ENCODE measurements at places on chromosomes 3 and 15.
A peak's percentile ranks its signal among the peaks of the same experiment; 100 is the strongest.

DNA sequence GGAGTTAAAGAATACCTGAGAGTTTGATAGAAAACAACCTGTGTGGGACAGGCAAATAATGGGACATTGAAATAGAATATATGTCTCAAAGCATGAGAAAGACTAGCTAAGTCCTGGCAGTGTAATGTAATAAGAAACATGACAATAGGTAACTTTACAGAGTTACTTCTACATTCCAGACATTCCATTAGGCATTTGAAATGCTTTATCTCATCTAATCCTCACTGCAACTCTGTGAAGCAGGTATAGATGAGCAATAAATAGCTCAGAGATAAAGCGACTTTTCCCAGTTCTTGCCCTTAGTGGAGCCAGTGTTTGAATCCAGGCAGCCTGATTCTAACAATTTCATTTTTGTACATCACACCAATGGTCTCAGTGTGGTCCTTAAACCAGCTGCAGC is 76.8 kb downstream of the CPNE4 start:
- no peak for DNase-seq

DNA sequence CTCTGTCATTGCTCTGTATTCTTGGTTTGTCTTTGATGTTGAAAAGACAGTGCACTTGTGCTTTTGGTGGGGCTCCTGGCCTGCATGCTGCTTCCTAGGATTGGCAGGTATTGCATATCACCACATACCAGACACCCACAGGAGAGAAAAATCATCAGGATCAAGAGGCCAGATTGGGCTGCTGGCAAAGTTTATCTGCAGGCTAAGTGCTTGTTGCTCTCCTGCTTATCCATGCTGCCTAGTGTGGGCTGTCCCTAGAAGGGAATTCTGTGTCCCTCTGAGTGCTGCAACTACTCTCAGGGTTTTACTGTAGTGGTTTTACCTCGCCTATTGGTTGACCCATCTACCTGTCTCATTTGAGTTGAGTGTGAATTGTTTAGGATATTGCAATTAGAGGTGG is 833 bp upstream of the SLC22A13 start:
- no peak for DNase-seq

DNA sequence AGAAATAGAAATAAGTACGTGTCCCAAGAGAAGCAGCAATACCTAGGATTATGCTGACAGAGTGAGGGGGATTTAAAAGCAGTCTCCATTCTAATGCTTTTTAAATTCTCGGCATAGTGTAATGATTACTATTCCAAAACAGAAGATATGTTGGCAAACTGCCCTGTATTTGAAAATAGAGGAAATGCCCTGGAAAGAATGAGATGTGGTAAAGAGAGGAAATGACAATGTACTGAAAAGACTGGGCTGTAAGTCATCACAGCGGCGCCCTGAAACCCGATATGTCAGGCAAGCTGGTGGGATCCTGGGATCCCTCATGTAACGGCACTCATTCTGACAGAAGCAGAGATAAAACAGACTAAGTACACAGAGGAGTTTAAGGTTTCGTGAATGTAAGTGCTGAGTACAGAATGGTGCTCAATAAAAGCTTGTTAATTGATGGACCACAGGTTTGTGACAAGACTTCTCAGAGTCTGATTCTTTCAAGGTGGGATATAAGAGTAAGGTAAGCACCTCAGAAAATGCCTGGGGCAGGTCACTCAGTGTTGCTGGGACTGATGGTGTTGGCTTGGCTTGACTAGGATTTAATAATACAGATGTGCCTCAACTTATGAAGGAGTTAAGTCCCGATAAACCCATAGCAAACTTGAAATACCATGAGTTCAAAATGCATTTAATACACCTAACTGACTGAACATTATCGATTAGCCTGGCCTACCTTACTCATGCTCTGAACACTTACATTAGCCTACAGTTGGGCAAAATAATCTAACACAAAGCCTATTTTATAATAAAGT is 91.4 kb downstream of the NFKBIZ start:
- no peak for DNase-seq

GRCh38 chr3:25872200-25872877 is 82.4 kb downstream of the OXSM start:
- DNase-seq: no peak

DNA sequence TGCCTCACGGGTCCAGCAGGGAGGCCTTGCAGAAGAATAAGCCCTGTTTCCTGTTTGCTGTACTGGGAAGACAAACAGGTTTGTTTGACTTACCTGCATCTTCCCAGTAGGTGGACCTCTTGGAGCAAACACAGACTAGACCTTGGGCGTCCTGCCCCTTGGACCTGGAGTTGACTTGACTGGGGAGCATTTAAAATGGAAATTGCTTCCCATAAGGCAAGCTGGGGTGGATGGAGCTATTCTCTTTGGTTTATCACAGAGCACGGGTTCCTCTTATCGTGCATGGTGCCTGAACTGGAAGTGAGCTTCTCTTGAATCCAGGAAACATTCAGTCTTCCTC is 151.4 kb downstream of the RPLP1 start:
- DNase-seq: peak; percentile 43

DNA sequence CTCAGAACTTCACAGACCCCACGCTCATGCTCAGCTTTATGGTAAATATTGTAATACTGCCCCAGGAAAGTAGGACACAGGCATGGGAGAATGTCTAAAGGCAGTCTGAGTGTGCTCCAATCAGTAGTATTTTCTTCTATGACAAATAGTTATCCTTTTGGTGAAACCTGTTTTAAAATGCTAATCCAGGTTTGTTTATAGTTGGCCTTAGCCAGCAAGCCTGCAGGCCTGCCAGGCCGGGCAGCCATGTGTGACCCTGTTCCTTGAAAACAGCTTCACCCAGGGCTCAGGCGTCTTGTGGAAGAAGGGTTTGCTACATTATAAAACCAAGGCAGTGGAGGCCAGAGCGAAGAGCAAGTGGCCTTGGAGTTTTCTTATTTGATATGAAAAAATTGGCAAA is 104.7 kb downstream of the SEMA6D start:
- no peak for DNase-seq

GRCh38 chr3:185337231-185337816 is 25.6 kb upstream of the MAP3K13 start:
- peak; percentile 60 for DNase-seq

- no peak for DNase-seq
Observed at GRCh38 chr15:38283010-38283409, 30.4 kb downstream of the SPRED1 start.

- no peak for DNase-seq
Observed at GRCh38 chr15:88865498-88866099, 29.7 kb downstream of the HAPLN3 start.

DNA sequence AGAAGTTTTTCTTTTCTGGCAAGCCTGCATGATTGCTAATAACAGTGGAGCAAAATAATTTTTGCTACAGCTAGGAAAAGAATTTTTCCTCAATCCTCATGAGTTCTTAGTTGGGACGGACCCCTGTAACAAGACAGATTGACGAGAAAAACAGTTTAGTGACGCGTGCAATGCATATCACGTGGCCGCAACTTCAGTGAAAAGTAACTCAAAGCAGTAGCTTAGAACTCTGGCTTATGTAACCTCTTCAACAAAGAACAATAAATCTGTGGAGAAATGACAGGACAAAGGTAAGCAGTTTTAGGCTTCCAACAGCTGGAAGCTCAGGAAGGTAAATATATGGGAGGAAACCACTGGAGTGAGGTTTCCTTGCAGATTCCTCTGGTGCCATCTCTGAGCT is 19.7 kb downstream of the FAM107A start:
- no peak for DNase-seq

- no peak for DNase-seq
Observed at GRCh38 chr3:186093271-186093900, 15.5 kb downstream of the ETV5 start.

DNA sequence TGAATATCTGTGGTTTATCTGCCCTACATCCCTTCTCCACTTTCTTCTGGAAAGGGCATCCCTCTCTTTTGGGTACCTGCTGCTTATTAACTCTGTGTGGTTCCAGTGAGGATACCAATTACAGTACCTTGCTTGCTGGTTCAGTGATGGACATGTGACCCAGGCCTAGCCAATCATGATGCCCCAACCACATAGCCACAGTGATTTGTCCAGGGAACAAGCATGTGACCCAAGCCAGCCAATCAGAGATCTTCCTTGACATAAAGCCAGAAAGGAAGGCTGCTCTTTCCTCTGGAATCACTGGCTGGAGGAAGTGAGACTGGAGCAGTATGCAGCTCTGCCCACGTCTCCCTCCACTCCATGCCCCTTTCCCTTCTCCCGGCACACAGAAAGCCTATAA is 10.9 kb upstream of the TMEM158 start:
- no peak for DNase-seq

DNA sequence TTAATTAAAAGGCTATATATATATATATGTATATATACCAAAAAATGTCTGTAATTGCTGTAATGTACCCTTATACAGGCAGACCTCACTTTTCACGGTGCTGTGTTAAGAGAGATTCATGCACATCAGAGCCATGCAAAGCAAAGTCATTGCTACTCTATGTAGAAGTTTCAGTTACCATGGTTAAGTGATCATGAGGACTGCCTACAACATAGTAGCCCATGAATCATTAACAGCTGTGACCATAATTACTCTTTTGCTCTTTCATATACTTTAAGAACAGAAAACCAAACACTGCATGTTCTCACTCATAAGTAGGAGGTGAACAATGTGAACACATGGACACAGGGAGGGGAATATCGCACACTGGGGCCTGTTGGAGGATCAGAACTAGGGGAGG is 225.3 kb upstream of the EPHA3 start:
- no peak for DNase-seq

GRCh38 chr15:98907927-98908471 is 99.6 kb downstream of the PGPEP1L start:
- no peak for DNase-seq

GRCh38 chr3:143914257-143914656 is 57.4 kb upstream of the DIPK2A start:
- no peak for DNase-seq

GRCh38 chr3:99242271-99242670 is 340.8 kb upstream of the DCBLD2 start:
- no peak for DNase-seq

DNA sequence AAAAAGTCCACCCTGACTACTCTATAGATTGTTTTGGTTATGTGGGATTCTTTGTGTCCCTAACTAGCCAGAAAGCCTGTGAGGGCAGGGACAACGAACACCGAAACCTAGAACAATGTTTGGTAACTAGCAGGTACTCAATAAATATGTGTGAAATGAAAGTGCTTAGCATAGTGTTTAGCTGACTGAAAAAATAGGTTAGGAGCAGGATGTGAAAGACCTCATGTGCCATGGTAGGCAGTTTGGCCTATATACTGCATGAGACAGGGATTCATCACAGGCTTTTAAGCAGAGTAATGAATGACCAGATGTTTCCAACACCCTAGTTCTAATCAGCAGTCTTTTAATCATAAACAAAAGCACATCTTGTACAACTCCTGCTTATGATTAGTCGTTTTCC is 64.2 kb downstream of the MYO5A start:
- DNase-seq: no peak

DNA sequence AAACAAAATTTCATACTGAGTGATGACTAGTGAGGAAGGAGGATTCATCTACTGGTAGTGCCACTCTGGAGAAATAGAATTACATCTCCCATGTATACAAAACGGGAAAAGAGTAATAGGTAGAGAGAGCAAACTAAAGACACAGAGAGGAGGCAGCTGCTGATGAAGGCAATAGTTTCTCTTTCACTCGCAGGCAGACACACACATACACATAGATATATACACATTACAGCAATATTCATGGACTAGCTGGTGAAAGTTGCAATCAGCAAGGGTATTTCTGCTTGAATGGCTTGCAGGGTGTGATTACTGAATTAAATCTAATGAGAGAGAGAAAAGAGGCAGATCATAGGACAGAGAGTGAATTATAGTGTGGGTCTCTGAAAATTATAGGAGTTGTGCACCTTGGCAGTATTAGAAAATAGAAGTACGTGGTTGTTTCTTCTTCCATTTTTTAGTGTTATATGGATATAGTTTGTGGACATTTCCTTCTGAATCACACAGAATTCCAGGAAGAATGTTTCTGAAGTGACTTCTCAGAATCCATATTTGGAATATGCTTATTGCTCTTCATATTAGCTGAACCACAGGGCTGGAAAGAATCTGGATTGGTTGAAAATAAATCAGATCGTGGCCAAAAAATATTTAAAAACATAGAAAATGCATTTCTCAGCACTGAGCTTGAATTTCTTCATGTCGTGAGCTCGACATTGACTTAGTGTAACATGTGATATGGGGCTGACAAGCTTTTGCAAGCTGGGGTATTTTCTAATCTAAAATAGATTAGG is 991.2 kb downstream of the TUSC7 start:
- DNase-seq: no peak

- no peak for DNase-seq
Observed at GRCh38 chr3:111035902-111036301, 35.7 kb upstream of the NECTIN3 start.

GRCh38 chr3:158769549-158769948 is 32.3 kb upstream of the MFSD1 start:
- no peak for DNase-seq

DNA sequence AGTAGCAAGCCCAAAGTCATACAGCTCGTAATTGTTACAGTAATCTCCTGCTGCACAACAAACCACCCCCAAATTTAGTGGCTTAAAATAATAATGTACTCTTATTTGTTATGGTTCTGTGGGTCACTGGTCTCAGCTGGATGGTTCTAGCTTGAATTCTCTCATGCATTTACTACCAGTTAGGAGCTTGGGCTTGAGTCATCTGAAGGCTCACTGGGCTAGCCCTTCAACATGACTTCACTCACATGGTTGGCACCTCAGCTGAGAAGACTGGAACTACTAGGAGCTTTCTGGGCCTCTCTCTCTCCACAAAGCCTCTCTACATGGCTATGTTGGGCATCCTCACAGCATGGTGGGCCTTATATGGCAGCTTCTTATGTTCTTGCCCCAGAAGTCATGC is 12.5 kb downstream of the PCOLCE2 start:
- no peak for DNase-seq

- DNase-seq: peak; percentile 59
Observed at GRCh38 chr3:65439641-65440284, 599.0 kb downstream of the MAGI1 start.

DNA sequence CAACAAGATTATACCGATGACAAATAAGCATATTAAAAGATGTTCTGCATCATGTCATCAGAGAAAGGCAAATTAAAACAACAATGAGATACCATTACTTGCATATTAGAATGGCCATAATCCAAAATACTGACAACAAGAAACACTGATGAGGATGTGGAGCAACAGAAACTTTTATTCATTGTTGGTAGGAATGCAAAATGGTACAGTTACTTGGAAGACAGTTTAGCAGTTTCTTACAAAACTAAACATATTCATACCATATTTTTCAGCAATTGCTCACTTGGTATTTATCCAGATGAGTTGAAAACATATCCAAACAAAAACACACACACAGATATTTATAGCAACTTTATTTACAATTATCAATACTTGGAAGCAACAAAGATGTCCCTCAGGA is 160.9 kb upstream of the MME start:
- DNase-seq: no peak

Data from NCI-H1092 treated with DMSO at 0.1 percent for 48 hours (cell line).